ENCODE measurements at places on chromosomes 11 and 22.

GRCh38 chr22:23393721-23394320 is 186.3 kb downstream of the IGLL1 start:
- H3K36me3 ChIP-seq, result no peaks in the 10 kb centered on the region
- H3K27ac ChIP-seq, result no peak overlapping the region

DNA sequence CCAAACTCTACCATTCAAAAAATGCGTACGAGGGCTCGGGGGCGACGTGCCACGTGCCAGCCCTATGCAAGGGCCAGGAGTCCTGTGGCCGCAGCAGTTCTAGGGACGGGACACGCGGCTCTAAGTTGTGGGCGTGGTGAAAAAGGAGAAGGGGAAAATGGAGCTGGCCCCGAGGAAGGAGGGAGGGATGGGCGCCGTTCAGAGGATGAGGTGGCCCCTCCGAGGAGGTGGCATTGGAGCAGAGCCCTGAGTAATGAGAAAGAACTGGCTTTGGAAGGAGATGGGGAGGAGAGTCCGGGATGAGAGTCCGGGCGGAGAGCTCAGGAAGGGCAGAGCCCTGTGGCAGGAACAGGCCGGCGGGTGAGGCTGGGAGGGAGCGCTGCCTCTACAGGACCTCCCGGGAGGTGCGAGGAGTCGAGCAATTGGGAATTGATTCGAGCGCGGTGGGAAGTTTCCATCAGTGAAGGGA is 21.0 kb downstream of the OTUB1 start:
- no peaks in the 10 kb centered on the region for H3K27me3 ChIP-seq
- no peaks in the 10 kb centered on the region for H3K36me3 ChIP-seq
- DNase-seq, result peak; percentile 61
- peaks cover 22% of the 10 kb centered on the region for H3K4me1 ChIP-seq

- H3K36me3 ChIP-seq, result no peaks in the 10 kb centered on the region
- no peaks in the 10 kb centered on the region for H3K27me3 ChIP-seq
These were observed 722.2 kb upstream of the TENM4 start for GRCh38 chr11:80163011-80163410.

GRCh38 chr22:34105461-34106062 is 185.3 kb upstream of the LARGE1 start:
- DNase-seq, result peak; percentile 61
- no peaks in the 10 kb centered on the region for H3K27me3 ChIP-seq
- no peak overlapping the region for H3K27ac ChIP-seq
- no peaks in the 10 kb centered on the region for H3K4me1 ChIP-seq
- no peak overlapping the region for H3K4me3 ChIP-seq

DNA sequence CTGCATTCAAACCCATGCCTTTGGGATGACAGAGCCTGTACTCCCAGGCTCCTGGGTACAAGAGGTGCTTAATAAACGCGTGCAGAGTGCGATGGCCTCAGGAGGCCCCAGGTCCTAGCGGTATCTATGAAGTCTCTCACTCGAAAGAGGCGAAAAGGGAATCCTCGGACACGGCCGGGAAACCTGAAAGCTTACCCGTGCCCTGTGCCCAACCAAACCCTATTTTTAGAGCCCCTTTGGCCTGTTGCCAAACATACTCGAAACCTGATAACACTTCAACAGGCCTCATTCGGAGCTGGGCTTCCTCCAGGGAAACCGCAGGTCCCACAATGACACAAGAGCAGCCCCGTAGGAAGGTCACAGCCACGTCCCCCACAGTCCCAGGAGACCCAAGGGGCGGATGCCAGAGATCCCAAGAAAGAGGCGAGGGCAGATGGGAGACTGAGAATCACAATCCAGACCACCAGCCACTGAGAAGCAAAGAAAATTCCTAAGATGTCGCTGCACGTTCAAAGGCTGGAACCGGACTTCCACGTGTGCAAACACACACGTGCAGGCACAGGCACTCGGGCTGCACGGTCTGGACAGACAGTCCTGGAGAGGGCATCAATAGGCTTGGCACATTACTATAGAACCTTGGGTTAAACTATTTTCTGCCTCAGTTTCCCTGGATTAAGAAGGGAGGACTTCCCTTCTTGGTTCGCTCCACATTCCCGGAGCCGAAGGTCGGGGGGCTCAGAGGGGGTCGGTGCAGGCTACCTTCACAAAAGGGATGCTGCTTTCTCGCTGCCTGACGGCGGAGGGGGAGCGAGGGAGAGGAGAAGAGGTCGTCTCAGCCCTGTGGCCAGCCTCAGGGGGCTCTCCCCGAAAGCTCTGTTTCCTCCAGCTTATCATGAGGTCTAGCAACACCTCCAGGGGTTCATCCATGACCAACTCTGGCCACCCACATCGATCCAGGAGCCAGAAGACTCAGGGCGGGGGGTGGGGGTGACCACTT is 8.2 kb downstream of the PDGFB start:
- H3K27me3 ChIP-seq, result no peaks in the 10 kb centered on the region
- H3K36me3 ChIP-seq, result peaks cover 6% of the 10 kb centered on the region
- no peak overlapping the region for H3K4me3 ChIP-seq
- no peaks in the 10 kb centered on the region for H3K4me1 ChIP-seq
- H3K27ac ChIP-seq, result peak overlapping the region; percentile 87

GRCh38 chr11:18611196-18611595 is 11.6 kb downstream of the MISFA start:
- no peaks in the 10 kb centered on the region for H3K27me3 ChIP-seq
- no peak overlapping the region for H3K4me3 ChIP-seq
- no peak overlapping the region for H3K27ac ChIP-seq

- H3K4me3 ChIP-seq, result no peak overlapping the region
- no peak overlapping the region for H3K27ac ChIP-seq
- H3K36me3 ChIP-seq, result no peaks in the 10 kb centered on the region
- H3K27me3 ChIP-seq, result no peaks in the 10 kb centered on the region
These were observed 6.5 kb downstream of the TPCN2 start for GRCh38 chr11:69055212-69055586.

DNA sequence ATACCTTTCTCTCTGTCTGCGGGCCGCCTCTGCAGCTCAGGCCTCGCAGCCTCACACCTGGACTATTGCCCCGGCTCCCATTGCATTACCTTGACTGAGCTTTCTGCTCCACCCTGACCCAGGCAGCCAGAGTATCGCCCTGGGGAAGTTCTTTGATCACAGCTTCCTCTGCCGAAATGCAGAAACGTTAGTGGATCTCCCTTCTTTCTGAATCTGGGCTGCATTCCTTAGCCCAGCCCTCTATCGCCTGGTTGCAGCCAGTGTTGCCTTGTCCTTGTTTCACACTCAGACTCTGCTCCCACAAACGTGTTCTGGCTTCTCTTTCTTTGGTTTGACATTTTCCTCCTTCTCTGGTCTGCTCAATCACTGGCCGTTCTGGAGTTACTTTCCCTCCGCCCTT is 195.7 kb downstream of the ADAMTS15 start:
- DNase-seq, result no peak
- H3K36me3 ChIP-seq, result no peaks in the 10 kb centered on the region
- no peaks in the 10 kb centered on the region for H3K4me1 ChIP-seq
- H3K4me3 ChIP-seq, result no peak overlapping the region
- no peaks in the 10 kb centered on the region for H3K27me3 ChIP-seq

DNA sequence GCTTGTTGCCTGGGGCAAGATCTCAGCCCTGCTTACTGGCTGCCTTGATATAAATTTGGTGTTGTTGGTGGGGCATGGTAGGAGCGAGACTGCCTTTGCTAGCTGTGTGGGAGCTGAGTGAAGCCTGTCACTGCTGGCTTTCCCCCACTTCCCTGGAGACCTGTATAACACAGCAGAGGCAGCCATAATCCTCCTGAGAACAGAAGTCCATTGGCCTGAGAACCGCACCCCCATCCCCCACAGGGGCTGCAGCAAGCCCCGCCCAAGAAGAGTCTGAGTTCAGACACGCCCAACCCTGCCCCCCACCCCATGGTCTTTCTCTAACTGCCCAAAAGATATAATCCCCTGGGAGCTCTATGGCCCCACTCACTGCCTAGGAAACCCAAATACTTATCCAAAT is 39.2 kb upstream of the ARHGAP42 start:
- H3K27ac ChIP-seq, result no peak overlapping the region
- H3K4me1 ChIP-seq, result no peaks in the 10 kb centered on the region
- H3K4me3 ChIP-seq, result no peak overlapping the region
- DNase-seq, result no peak

- H3K27ac ChIP-seq, result no peak overlapping the region
- H3K4me1 ChIP-seq, result no peaks in the 10 kb centered on the region
- DNase-seq, result no peak
- no peaks in the 10 kb centered on the region for H3K27me3 ChIP-seq
- no peak overlapping the region for H3K4me3 ChIP-seq
These were observed 93.1 kb upstream of the SPON1 start for GRCh38 chr11:13869398-13869886.

DNA sequence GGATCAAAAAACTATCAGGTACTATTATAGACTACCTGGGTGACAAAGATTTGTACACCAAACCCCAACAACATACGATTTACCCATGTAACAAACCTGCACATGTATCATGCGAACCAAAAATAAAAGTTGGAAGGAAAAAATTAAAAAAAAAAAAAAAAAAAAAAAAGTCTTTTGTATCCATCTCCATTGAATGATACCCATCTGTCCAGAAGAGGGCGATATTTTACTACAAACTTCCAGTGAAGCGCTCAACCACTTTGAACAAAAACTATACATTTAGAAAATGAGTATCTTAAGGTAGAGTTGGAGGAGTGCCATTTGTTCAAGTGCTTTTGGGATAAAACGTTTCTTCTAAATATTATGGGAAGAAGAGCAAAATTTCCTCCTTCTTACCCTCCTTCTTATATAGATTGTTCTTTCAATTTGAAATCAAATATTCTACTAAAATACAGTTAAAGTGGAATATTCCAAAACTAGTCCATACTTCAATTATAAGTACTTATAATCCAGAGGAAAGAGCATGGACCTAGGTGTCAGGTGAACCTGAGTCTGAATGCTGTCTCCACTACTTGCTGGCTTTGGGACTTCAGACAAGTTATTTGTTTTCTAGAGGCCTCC is 23.3 kb downstream of the ARL14EP start:
- no peak overlapping the region for H3K4me3 ChIP-seq
- H3K36me3 ChIP-seq, result no peaks in the 10 kb centered on the region
- no peak overlapping the region for H3K27ac ChIP-seq

DNA sequence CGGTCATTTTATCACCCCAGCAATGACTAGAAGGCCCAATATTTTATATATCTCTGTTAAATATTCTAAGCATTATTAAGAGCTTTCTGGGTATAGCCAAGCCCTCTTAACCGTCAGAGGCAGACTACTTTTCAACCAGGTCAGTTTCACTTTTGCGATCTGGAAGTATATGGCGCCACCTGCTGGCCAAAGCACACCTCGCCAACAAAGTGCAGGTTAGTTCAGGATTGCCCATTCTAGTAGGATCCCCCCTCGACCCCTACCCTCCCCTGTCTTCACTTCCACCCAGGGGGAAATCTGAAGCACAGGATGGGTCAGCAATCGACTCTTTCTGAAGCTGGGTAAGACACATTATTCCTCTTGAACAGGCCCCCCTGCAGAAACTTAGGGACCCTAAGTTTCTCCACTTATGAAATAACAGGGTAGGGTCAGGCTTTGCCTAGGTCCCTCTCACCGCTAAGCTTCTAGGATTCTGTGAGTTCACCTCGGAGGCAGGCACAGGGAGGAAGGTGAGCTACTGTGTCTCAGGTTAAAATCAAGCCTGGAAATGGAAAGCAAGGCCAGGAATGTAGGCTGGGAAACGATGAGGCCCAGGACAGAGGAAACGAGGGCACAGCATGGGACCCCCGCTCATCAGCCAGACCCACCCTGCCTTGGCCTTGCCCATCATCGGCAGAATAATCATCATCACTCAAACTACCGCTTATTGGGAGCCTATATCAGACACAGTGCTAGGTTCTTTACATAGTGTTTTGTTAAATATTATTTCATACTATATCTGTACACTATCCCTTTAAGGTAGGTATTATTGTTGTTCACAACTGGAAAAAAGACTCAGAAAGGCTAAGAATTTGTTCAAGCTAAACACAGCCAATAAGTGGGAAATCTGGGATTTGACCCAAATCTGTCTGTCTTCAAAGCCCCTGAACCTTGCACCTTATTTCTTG is 35.6 kb downstream of the KCNJ1 start:
- peak; percentile 89 for DNase-seq
- no peaks in the 10 kb centered on the region for H3K4me1 ChIP-seq
- no peaks in the 10 kb centered on the region for H3K36me3 ChIP-seq
- peak overlapping the region; percentile 14 for H3K4me3 ChIP-seq
- H3K27me3 ChIP-seq, result no peaks in the 10 kb centered on the region

DNA sequence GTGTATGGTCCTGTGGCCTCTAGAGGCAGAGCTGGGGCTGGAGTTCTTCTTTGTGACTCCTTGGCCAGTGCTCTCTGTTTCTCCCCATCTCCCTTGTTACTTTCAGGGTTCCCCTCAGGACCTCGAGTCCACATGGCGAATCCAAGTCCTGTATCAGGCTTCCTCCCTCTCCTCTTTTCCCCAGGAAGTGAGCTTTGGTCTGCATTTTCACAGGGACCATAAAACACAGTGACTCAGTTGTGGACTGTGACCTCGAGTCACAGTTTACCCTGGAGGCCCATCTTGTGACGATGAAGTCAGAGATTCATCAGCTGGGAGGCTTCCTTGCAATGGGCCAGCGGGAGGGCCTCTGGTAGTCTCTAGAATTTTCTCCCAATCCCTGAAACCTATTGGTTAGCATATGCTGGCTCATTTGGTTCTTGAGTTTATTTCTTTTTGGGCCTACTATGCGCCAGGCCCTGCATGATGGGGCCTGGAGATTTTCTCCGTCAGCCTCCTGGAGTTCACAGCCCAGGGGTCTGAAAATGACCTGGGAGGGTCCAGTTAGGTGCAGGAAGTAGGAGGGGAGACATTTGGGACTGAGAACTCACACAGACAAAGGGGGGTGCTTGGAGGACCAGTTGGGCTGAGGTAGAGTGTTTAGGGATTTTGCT is 100.8 kb downstream of the KIAA1671 start:
- DNase-seq, result no peak
- peaks cover 12% of the 10 kb centered on the region for H3K36me3 ChIP-seq
- peak overlapping the region; percentile 35 for H3K27ac ChIP-seq
- H3K27me3 ChIP-seq, result no peaks in the 10 kb centered on the region
- no peaks in the 10 kb centered on the region for H3K4me1 ChIP-seq

DNA sequence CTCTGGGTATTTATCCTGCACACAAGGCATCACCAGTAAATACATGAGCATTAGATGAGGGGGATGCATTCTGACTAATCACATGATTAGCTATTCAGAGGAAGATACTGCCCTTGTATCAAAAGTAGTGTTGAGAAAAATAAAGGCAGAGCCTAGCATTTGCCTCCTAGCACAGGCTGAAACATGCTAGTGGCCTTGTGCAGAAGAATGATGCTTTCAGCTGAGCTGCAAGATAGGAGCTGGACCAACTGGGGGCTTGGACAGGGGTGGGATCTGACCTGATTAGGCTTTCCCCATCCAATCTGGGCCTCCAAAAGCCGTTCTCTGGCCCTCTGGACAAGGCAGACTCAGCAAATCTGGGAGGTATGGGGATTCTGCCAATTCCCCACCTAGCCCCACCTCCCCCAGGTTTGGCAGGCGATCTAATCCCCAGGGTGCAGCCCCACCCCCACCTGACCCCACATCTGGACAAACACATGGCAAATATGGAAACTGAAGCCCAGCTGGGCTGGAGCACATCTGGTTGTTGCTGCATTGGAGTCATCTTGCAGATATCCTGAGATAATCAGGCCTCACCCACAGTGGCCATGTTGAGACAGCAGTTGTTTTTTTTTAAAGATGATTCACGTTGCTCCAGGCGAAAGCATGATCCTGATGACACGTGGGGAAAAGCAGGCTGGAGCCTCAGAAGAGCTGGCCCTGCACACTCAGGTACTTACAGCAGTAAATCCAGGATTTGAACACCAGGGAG is 4.4 kb upstream of the MISFA start:
- no peak overlapping the region for H3K4me3 ChIP-seq
- no peak overlapping the region for H3K27ac ChIP-seq
- H3K36me3 ChIP-seq, result peaks cover 13% of the 10 kb centered on the region

GRCh38 chr22:32480238-32480637 is 5.6 kb downstream of the FBXO7 start:
- no peaks in the 10 kb centered on the region for H3K4me1 ChIP-seq
- no peaks in the 10 kb centered on the region for H3K27me3 ChIP-seq
- DNase-seq, result no peak
- H3K36me3 ChIP-seq, result peaks cover 16% of the 10 kb centered on the region
- no peak overlapping the region for H3K4me3 ChIP-seq
